Psoas muscle (tissue), 8 donors: ENCODE measurements at places on chromosomes 7 and 10. TPM values are rescaled to one million over a fixed set of nuclear protein-coding genes. Genes with fewer than 3 reads are reported as not detected.

GRCh38 chr10:49106451-49106850 lies 8.9 kb downstream of the VSTM4 start:
- no peak for DNase-seq

DNA sequence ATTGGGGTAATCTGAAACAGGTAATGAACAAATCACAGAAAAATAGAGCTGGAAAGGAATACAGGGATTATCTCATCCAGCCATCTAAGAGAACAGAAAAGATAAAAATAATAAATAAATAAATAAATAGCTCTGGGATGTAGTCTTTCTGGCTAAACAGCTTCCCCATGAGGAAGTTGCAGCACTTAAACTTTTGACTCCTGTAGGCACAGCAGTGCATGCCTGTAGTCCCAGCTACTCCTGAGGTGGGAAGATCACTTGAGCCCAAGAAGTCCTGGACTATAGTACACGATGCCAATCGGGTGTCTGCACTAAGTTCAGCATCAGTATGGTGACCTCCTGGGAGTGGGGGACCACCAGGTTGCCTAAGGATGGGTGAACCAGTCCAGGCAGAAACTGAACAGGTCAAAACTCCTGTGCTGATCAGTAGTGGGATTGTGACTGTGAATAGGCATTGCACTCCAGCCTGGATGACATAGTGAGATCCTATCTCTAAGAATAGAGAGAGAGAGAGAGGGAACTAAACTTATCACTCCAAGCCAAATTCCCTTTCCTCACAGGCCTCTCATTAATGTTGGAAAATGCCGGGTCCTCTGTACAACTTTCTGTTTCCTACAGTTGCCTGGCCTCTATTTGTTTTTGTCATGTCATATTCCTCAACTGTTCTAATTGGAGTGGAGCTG lies 61.7 kb upstream of the CDK13 start:
- no peak for DNase-seq

GRCh38 chr7:44067064-44067951 lies 1.9 kb upstream of the PGAM2 start:
- DNase-seq, result peak; percentile 48

GRCh38 chr10:20215547-20216152 lies 399.4 kb downstream of the PLXDC2 start:
- DNase-seq, result no peak

Gene NPC1L1
- total RNA-seq, result not detected

Gene ARHGAP22
- total RNA-seq, result 1.6 TPM

- no peak for DNase-seq
Measured at GRCh38 chr10:96846926-96847325, 14.8 kb downstream of the LCOR start.

GRCh38 chr7:125195156-125195555 lies 265.5 kb upstream of the POT1 start:
- DNase-seq, result no peak

GRCh38 chr7:36019980-36020379 lies 133.1 kb upstream of the EEPD1 start:
- no peak for DNase-seq

DNA sequence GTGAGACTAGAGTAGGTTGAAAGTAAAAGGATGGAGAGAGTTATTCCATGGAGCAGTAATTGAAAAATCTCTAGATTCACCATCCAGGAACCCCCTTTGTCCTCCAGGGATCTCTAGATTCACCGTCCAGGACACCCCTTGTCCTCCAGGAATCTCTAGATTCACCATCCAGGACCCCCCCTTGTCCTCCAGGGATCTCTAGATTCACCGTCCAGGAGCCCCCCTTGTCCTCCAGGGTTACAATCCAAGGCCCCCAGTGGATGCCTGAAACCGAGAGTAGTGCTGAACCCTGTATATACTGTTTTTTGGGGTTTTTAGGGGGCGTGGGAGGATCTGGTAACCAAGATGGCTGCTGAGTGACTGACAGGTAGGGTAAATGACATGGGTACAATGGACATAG lies 38.3 kb upstream of the PPP2R2D start:
- no peak for DNase-seq

DNA sequence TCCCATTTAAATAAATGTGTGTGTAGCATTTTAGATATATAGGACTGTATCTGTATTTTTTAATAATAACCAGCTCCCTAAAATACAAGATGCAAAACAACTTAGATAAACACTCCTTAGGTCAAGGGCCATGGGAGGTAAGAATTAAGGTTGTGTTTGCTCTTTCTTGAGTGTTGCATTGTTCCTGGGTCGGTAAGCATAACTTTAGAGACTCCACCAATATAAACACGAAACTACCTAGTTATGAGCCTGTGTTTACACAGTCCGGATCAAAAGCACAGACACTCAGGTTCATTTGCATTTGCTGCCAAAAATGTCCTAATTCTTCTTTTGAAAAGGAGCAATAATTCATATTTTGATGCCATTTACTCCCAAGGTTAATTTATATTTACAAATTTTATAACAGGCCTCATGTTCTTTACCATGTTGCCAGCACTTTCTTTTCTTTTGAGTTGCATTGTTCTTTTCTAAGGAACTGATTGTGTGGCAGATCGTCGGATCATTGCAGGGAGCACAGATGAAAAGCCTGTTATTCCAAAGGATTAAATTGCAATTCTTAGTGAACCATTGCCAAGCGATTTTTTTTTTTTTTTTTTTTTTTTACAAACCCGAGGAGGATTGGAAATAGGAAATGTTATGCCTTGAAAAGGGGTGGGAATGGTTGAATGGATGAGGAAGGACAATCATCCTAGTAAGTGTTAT lies 45.8 kb upstream of the GLCCI1 start:
- DNase-seq, result no peak

Gene IFT22
- total RNA-seq, result 18.7 TPM

GRCh38 chr7:1053002-1053411 lies 8.7 kb downstream of the GPR146 start:
- DNase-seq, result peak; percentile 52

Gene ZNF282
- 15.3 TPM for total RNA-seq

GRCh38 chr7:5143935-5144903 lies 45.8 kb upstream of the WIPI2 start:
- DNase-seq, result peak; percentile 16

GRCh38 chr10:60008816-60009215 lies 102.5 kb upstream of the CCDC6 start:
- DNase-seq, result no peak

- peak; percentile 86 for DNase-seq
Measured at GRCh38 chr10:129888784-129889616, 75.1 kb downstream of the EBF3 start.

DNA sequence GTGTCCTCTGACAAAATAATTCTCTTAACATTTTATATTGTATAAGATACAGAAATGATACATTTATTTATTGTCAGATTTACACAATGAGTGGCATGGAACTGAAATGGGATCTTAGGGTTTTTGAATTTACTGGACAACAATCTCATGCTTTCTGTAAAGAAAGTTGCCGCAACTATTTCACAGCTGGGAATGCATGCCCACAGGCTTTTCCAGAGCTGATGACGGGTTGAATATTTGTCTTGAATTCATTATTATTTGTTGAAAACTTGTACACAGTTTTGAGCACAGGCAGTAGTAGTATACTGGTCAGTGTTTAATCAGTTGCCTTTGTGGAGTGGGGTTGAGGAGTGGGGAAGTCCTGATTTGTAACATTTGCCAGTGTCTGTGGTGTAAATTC lies 20.5 kb upstream of the MRC1 start:
- no peak for DNase-seq

DNA sequence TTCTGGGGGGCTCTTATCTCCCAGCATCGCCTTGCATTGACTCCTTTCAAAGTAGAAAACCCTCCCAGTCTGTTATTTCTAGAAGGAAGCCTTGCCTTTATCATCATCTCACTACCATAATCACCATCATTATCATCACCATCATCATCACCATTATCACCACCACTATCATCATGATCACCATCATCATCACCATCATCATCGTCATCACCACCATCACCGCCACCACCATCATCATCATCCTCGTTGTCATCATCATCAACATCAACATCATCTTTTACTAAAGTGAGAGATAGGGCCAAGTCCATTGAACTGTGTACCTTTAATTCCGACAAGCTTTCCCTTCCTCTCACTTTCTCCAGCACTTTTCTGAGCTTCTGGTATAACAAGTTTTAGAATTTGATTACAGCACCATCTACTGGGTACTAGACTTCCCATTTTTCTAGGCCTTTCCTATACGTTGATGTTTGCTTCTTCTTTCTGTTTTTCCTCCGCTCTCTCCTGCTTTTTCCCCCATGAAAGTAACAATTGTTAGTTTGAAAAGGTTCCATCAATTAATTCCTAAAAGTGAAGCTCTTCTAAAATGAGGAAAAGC lies 226.4 kb downstream of the BUB3 start:
- no peak for DNase-seq

Gene AGAP5
- total RNA-seq, result 2.4 TPM

DNA sequence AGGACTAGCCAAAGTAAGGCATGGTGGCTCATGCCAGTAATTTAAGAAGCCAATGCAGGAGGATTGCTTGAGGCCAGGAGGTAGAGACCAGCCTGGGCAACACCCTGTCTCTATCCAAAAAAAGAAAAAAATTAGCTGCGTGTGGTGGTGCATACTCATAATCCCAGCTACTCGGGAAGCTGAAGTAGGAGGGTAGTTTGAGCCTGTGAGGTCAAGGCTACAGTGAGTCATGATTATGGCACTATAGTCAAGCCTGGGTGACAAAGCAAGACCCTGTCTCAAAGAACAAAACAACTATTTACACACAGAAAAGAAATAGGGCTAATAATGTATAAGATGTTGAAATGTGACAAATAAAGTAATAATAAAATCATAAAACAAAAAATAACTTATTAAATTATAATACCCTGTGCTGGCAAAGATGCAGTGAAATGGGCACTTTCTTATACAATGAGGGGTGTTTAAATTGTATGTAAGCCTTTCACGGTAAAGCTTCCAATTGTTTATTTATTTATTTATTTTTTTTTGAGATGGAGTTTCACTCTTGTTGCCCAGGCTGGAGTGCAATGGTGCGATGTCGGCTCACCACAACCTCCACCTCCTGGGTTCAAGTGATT lies 175.2 kb downstream of the TPST1 start:
- no peak for DNase-seq

DNA sequence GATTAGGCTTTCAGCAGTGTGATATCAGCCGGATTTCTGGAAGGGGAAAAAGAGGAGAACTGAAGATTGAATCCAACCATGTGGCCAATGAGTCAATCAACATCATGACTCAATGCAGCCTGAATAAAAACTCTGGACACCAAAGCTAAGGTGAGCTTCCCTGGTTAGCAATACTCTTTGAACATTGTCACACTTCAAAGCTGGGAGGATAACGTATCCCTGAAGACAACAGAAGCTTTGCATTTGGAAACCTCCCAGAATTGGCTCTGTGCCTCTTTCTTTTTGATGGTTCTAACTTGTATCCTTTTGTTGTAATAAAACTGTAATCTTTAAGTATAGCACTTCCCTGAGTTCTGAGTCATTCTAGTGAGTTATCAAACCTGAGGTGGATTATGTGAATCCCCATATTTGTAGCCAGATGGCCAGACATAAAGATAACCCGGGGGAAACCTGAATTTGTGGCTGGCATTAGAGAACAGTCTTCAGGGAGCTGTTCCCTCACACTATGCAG lies 284.4 kb downstream of the IPMK start:
- DNase-seq, result no peak

GRCh38 chr7:33040803-33041516 lies 21.6 kb downstream of the NT5C3A start:
- DNase-seq, result no peak

DNA sequence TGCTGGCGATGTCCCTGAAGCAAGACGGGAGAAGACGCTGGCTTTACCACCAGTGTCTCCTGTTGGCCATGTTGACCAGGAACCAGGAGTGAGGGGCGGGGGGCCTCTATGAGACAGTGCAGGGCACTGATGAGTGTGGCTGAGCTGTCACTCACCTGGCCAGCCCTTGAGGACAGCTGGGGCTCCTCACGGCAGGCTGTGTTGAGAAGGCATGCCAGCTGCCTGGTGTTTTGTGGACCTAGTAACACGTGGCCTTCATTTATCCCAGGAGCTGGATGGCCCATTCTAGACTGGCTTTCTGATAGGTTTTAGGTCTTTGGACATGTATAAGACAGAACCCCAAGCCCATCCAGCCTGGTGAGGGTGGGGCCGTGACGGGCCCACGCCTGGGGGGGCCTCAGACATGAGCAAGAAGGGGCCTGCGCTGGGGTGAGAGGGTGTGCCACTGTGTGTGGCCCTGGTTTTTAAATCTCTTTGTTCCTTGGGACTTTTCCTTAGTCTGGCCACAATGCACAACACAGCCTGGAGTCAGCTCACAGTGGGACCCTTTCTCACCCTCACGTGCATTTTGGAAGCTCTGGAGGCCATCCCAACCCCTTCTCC lies 10.5 kb downstream of the RHBDD2 start:
- no peak for DNase-seq

DNA sequence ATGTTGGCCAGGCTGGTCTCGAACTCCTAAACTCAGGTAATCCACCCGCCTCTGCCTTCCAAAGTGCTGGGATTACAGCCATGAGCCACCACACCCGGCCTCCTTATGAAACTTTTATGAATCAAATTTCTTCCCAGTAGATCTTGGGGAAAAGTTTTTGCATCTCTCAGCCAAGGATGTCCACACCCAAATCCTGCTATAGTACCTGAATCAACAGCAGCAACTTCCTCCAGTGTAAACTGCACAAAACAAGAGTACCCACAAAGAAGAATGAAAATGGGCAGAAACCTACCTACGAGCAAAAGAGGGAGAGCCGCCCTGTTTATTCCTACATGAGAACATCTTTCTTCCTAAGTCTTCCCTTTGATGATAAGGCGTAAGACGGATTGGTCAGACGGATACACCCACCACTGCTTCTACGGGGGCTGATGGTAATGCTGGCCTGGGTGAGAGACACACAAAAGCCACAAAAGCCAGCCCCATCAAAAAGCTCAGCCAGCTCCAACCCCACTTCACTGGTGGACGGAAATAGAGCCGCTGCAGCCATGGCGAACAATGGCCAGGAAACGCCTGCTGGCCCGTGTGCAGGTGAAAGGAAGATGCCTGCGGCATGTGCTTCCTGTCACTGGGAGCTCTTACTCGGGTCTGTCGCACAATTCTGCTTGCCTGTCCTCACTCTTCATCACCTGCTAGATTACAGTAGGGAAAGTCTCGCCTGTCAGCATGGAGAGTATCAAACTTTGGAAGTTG lies 10.4 kb downstream of the JCAD start:
- DNase-seq, result no peak

- peak; percentile 80 for DNase-seq
Measured at GRCh38 chr7:517774-518629, 1.6 kb downstream of the PDGFA start.

DNA sequence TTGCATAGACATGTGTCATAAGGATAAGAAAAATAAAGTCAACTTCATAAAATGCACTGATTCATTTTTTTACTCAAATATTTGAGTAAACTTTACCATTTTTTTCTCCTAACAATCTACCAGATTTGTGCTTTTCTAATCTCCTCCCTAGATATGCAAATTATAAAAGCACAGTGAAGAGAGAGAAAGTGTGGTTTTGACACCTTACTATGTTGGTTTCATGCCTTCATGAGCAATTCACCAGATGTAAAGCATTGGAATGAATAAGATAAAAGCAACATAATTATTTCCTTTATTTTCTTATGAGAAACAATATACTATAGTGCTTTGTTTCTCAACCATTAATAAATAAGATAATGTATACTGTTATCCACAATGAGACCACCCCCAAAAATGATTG lies 432.5 kb upstream of the PCDH15 start:
- no peak for DNase-seq
